Progenitor cell of endocrine pancreas (in vitro differentiated cells): ENCODE measurements at places on chromosomes 11 and 22.

- DNase-seq = no peak
These were observed 921.3 kb downstream of the METTL15 start for GRCh38 chr11:29029452-29029851.

- no peak for DNase-seq
These were observed 122.6 kb downstream of the MICAL2 start for GRCh38 chr11:12232817-12233601.

- DNase-seq = no peak
These were observed 88.4 kb downstream of the RSF1 start for GRCh38 chr11:77732143-77732542.

DNA sequence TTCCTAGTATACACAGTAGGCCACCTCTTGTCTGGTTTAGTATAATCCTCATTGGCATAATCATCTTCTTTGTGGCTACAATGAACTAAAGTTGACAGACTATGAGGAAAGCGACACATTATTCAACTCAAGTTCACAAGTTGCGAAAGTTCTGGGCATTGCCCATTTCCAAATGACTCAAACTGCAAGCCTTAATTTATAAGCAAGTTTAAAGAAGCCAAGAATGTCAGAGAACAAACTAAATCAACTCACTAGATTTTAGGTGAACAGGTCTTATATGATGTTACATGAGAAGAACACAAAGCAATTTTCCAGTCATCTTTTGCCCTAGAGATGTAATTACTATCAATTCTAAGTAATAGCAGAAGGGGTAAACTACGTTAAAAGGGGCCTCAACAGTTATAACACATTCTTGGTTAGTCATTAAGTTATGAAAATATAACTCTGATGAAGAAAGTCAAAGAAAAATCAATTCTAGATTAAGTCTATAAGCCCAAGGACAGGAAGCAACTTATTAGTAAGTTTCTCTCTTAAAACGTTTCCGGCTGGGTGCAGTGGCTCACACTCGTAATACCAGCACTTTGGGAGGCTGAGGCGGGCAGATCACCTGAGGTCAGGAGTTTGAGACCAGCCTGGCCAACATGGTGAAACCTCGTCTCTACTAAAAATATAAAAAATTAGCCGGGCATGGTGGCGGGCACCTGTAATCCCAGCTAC is 21.5 kb downstream of the PICALM start:
- DNase-seq = no peak
